Smooth muscle cell of the pulmonary artery (primary cell): ENCODE measurements at places on chromosomes 6 and 20. TPM values are rescaled to one million over a fixed set of nuclear protein-coding genes. Genes with fewer than 3 reads are reported as not detected.

Gene CST5
- not detected in 2 replicates for total RNA-seq

Gene OOEP
- 0.13 and 0.30 TPM in 2 replicates for total RNA-seq

Gene CRIP3
- 0.39 TPM in 1 of 2 replicates, not detected in the other for total RNA-seq

Gene TRIM10
- not detected in 2 replicates for total RNA-seq

Gene SMOC2
- 0.13 TPM in 1 of 2 replicates, not detected in the other for total RNA-seq

Gene FBXO9
- 39.9 and 43.9 TPM in 2 replicates for total RNA-seq

Gene TAP2
- total RNA-seq = 19.5 and 33.5 TPM in 2 replicates

Gene DSP
- total RNA-seq = 11.4 and 13.2 TPM in 2 replicates

Gene MATN4
- total RNA-seq = 0.03 TPM in 1 of 2 replicates, not detected in the other

Gene VSTM2L
- 2.1 and 2.5 TPM in 2 replicates for total RNA-seq

Gene GJA10
- not detected in 2 replicates for total RNA-seq

Gene CCNC
- total RNA-seq = 30.9 and 51.5 TPM in 2 replicates

Gene PEDS1
- 23.8 and 26.6 TPM in 2 replicates for total RNA-seq

Gene ALDH5A1
- total RNA-seq = 1.5 and 1.9 TPM in 2 replicates

Gene FARS2
- 22.4 and 22.9 TPM in 2 replicates for total RNA-seq

Gene ZBP1
- not detected in 2 replicates for total RNA-seq

Gene BIRC7
- total RNA-seq = 0.07 TPM in 2 replicates

Gene TAP1
- total RNA-seq = 41.1 and 52.4 TPM in 2 replicates

Gene PRRT1
- total RNA-seq = 0.36 and 0.39 TPM in 2 replicates

Gene PRR18
- total RNA-seq = not detected in 2 replicates

Gene SLC35D3
- total RNA-seq = not detected in 2 replicates

Gene HRH3
- total RNA-seq = not detected in 2 replicates

Gene DSN1
- 6.7 and 10.4 TPM in 2 replicates for total RNA-seq

Gene SS18L1
- total RNA-seq = 11.7 and 19.4 TPM in 2 replicates

Gene GTSF1L
- total RNA-seq = not detected in 2 replicates

Gene PLEKHG1
- total RNA-seq = 0.59 and 2.4 TPM in 2 replicates

Gene FIG4
- 19.9 and 25.9 TPM in 2 replicates for total RNA-seq

Gene NOTCH4
- 0.65 and 0.96 TPM in 2 replicates for total RNA-seq

Gene SNAI1
- total RNA-seq = 1.4 and 2.3 TPM in 2 replicates

Gene MOG
- total RNA-seq = not detected in 2 replicates
